ENCODE measurements at places on chromosomes 12 and 14.

DNA sequence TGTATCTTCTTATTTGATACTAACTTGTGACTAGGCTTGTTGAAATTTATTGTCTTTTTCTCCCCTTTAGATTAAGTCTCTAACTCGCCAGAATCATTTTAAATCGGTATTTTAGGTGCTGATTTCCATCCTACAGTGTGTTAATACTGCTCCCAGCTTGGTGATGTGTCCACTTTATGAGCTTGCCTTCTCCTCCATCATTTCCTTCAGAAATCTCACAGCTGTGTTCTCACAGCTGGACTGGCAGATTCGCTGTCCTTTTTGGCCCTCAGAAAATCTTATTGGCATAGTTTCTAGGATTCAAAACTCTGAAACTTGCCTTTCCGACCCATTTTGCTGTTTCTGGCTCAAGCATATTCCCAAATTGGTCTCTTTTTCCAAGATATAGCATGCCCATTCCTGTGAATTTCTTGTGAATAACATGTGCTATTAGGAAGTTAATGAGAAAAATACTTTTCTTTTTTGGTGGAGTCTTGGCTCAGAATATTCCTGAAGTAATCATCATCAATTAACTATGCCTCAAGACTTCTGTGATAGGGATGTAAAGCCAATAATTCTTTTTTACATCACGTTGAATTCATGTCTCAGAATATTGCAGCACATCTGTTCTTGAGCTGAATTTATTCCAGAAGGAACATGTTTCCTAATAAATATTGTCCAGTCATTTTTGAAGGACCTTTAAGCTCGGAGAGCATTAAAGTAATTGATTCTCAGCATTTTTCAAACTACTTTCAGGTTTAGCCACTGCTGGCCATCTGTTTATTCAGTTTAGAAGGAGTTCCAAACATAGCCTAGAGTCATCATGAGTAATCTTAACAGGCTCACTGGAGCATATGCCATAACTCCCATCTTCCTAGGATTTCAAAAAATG lies 50.0 kb upstream of the USP44 start:
- DNase-seq, result no peak

GRCh38 chr12:62692884-62693283 lies 226.3 kb downstream of the MON2 start:
- DNase-seq, result no peak

- DNase-seq, result no peak
These were observed 75.1 kb upstream of the CAPRIN2 start for GRCh38 chr12:30829876-30830275.

- DNase-seq, result no peak
These were observed 516.2 kb downstream of the SLC16A7 start for GRCh38 chr12:60112063-60112462.

DNA sequence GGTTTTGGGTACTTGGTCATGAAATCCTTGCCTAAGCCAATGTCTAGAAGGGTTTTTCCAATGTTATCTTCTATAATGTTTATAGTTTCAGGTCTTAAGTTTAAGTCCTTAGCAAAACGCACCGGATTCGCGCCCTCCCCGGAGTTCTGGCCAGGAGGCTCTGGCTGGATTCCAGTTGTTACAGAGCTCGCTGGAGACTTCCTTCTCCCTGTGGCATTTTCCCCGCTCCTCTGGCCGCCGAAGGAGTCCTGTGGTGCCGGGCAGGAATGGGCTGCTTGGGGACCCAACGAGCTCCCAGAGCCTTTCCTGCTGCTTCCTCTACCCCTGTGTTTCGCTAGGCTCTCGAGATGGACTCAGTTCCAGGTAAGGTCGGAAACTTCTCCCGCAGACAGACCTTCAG lies 335.9 kb downstream of the AEBP2 start:
- no peak for DNase-seq

- no peak for DNase-seq
These were observed 540.3 kb downstream of the BCL11B start for GRCh38 chr14:98731701-98732100.

- DNase-seq, result no peak
These were observed 276.5 kb downstream of the TMEM132C start for GRCh38 chr12:128543460-128543859.

DNA sequence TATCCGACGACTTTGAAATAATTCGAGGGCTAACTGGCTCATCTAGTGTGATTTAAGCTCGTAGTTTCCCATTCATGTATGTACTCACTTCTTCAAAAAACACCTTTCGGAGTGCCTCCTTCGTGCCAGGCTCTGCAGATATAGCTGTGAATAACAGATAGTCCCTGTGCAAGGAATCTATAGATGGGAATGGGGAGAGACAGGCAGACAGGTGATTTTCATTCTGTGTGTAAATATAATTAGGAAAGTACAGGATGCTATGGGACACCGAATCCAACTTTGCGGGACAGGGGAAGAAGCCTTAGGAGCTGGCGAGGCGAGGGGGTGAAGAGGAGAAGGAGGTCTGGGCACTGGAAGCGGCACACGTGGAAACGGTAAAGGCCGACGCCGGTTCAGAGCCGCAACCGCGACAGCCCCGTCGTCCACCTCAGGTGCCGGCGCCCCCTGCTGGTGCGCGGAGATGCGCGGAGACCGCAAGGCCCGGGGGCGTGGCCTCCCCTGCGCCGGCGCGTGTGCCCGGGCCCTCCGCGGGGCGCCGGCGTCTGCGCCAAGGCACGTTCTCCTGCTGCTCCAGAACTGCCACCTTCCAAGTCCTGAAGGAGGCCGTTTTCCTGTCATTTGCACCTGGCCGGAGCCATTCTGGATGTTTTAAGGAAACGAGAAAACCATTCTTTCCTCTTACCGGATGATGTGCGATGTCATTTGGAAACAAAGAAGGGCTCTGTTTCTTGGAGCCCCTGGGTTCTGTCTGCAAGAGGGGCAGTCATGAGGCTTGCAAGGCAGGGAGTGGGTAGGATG lies 18.0 kb upstream of the CACNA1C start:
- peak; percentile 94 for DNase-seq

DNA sequence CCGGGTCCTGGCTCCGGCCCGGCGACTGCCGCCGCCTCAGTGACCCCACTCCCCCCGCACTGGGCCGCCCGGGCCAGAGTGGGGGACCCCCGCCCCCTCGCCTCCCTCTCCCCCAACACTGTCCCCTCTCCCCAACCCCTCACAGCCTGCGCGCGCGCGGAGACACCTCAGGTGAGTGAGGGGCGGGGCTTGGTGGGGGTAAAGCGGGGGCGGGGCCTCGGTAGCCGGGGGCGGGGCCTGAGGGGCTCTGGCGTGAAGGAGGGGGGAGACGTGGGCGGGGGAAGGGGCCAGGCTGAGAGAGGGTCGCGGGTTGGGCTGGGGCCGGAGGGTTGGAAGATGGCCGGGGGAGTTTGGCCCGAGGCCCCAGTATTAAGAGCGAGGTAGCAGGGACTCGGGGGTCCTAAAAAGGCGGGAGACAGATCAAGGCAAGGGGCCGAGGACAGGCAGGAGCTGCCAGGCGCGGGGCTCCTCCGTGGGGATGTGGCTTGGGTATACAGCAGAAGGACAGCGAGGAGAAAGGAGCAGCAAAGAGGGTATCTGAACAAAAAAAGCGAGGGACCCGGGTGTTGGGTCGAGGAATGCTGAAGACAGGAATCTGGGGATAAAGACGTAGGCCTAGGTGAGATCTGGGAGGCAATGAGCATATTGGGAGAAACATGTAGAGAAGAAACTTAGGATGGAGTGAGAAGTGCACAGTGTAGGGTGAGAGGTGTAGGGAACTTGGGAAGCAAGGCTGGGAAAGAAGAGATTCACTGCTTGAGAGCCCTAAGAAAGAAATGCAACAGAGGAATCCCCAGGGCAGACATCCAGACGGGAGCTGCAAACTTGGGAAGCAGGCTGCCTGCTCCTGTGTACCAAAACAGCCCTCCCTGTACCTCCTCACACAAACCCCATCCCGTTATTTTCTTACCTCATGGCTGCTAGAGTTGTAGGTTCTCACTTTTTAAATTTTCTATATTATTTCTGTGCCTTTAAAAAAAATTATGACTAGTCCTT lies 10.8 kb downstream of the SUOX start:
- DNase-seq, result peak; percentile 90

DNA sequence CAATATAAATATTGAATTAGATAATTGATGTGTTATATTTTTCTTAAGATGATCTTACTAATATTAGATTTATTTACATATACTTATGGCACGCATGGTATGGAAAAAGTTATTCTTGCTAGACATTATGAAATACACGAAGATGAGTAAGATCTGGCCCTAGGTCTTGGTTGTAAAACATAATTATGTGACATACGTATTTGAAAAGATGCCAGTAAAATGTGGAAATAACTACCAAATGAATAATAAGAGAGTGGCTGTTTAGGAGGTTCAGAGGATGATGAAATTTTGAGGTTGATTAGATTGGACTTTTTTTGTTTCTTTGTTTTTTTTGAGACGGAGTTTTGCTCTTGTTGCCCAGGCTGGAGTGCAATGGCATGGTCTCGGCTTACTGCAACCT lies 41.3 kb downstream of the FANCM start:
- no peak for DNase-seq

DNA sequence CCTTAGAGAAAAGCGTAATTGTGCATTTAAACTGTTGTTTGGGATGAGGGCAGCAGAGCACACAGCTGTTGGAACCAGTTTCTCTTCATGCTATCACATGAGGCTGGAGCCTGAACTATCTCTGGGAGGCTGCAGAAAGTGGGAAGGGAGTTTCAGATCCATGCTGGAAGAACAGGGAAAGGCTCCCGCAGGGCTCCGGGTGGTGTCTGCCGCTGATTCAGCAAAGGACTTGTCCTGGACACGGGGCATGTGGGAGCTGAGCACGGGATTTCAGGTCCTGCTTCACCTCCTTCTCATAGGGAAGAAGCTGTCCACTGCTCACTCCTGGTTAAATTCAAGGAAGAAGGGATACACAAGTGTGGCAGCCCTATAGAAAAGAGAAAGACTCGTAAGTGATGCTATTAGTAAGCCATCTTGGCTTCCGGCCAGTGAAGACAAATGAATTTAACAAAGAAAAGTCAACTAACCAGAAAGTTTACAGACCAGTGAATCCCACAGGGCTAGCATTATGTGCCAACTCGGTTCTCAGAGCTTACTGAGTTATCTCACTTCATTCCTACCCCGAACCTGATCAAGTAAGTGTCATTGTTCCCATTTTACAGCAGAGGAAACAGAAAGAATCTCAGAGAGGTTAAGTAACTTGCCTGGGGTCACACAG lies 6.7 kb upstream of the FZD10 start:
- DNase-seq, result no peak

- DNase-seq, result no peak
These were observed 189.7 kb downstream of the TTC7B start for GRCh38 chr14:90626550-90626949.

DNA sequence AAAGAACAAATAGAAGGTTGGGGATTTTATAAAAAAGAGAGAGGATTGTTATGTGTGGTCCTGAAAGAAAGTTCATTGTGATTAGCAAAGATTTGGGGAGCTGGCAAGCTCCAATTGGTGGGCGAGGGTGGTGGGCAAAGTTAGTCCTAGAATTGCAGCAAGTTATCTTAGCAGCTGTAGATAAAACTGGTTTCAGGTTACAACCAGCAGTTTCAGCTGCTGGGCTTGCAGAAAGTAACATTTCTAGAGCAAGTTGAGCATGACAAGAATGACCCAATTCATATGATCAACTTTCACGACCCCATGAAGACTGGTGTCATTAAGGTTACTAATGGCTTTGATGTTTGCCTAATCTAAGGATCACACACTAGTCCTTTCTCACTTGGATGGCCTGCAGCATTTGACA lies 177.9 kb upstream of the NUDT4 start:
- DNase-seq, result no peak

DNA sequence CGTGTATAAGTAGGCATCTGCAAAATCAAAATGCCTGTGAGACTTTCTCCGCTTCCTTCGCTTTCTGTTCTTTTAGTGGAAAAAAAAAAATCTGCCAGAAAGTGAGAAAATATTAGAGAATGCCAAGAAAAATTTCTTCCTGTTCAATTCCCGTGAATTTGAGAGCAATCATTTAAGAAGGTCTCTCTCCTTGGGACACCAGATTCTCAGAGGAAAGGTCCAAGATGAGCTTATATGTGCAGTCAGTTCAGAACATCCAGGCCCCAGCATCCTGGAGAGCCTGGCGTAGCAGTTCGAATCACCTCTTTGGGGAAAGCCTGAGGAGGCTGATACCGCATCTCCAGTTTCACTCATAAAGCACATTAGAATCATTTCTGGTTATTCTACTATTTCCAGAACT lies 912.8 kb downstream of the GALC start:
- no peak for DNase-seq

- no peak for DNase-seq
These were observed 184.7 kb downstream of the SLC15A4 start for GRCh38 chr12:128639089-128639488.

- DNase-seq, result peak; percentile 65
These were observed 1073.6 kb downstream of the BCL11B start for GRCh38 chr14:98198385-98198784.

DNA sequence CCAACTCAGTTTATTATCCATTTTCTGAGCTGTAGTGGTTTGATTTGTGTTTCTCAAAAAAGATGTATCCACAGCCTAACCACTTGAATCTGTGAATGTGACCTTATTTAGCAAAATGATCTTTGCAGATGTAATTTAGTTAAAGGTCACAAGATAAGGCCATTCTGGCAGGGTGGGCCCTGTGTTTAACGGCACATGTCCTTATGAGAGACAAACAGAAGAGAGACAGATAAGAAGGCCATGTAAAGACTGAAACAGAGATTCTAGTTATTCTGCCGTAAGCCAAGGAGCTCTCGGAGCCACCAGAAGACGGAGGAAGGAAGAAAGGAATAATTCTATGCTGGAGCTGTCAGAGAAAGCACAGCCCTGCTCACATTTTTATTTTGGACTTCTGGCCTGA lies 374.2 kb downstream of the PRKD1 start:
- no peak for DNase-seq

DNA sequence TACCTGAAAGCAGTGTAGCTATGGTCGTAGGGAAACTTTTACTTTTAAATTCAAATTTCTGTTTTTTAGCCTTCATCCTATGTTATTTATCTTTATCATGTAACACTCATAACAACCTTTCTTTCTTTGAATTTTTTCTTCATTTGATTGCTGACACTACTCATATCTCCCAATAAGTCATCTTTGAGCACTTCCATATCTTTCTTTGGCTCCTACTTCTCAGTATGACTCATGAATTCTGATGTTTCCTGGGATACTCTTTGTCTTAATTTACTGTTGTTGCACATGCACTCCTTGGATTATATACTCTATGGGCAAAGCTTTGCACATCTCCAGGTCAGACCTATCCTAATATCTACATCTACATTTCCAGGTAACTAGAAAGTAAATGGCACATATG lies 18.1 kb upstream of the IAPP start:
- no peak for DNase-seq

DNA sequence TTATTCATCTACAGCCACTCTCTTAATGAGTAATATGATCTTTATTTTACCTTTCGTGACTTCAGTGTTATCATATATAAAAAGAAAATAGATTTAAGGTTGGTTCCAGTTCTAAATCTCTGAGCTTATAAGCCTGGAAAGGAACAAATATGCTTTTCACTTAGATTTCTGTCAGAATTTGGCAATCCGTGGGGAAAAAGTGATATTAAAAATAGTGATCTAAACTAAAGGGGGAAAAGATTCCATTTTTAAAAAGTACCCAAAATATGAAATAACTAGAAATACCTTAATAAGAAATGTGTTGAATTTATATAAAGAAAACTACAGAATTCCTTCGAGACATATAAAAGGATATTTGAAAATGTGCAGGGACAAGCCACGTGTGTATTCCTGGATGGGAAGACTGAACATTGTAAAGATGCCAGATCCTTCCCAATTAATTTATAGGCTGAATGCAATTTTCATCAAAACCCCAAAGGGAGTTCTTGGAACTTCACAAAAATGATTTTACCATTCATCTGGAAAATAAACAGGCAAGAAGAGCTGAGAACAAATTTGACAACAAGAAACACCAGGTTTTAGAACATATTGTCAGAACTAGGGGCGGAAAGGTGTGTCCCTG lies 142.5 kb downstream of the EFCAB11 start:
- DNase-seq, result no peak

Data from CD4-positive, alpha-beta T cell treated with Interleukin-17A for 4 hours (primary cell).